ENCODE measurements at places on chromosomes 1 and 21. TPM values are rescaled to one million over a fixed set of nuclear protein-coding genes. Genes with fewer than 3 reads are reported as not detected.

RGS13 gene
- polyA plus RNA-seq = 4.3 TPM

VPS45 gene
- 32.1 TPM for polyA plus RNA-seq

COL11A1 gene
- polyA plus RNA-seq = not detected

NR0B2 gene
- 366 TPM for polyA plus RNA-seq

PIGV gene
- polyA plus RNA-seq = 3.4 TPM

ABCA4 gene
- 4.3 TPM for polyA plus RNA-seq

DNA sequence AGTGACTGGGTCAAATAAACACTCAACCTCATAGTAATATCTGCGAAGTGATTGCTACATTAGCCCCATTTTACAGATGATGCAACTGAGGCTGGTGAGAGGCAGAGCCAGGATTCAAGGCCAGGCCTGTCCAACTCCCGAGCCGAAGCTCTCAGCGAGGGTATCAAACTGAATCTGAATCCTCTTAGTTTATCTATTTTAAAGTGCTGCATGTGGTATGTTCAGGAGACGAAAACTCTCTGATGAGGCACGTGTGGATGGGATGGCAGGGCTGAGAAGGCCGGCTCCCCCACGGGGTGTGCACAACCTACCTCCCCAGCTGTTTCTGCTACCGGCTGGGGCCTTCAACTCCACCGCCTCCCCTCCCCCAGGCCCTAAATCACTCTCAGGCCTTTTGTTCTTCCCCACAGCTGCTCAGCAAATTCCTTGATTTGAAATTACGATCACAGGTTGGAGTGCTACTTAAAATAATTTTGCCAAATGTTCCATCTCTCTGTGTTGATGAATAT is 171.8 kb downstream of the TOMM20 start:
- H3K4me3 ChIP-seq = no peak overlapping the region
- H3K4me1 ChIP-seq = peaks cover 78% of the 10 kb centered on the region
- H3K36me3 ChIP-seq = no peaks in the 10 kb centered on the region
- no peak for DNase-seq
- peak overlapping the region; percentile 98 for H3K27ac ChIP-seq
- no peaks in the 10 kb centered on the region for H3K27me3 ChIP-seq

DNA sequence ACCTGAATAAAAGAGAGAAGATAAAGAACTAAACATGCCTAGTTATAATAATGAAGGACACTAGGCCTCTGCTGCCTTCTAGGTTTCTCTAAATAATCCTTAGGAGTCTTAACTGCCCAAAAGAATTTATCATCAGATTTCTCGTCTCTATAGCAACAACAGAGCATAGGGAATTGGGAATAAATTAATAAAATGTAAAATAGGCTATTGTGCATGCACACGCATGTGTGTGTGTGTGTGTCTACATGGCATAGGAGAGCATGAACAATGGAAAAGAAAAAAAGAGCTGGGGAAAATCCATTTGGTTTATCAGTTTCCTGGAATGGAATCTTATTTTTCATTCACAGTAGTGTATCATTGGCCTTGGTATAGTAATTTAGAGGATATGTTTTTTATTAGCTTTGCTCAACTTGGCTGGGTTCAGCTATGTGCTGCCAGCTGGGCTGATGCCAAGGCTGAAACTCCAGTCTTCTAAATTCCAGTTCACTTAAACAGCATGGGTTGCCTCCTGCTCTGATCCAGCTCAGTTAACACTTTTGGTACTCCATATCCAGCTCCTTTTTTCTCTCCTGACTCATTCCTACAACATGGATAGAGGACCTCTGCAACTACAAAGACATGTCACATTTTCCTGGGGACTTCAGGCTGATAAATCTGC is 80.6 kb upstream of the SLFNL1 start:
- DNase-seq = peak; percentile 38
- H3K36me3 ChIP-seq = no peaks in the 10 kb centered on the region
- no peak overlapping the region for H3K27ac ChIP-seq
- H3K27me3 ChIP-seq = no peaks in the 10 kb centered on the region
- no peaks in the 10 kb centered on the region for H3K4me1 ChIP-seq

DNA sequence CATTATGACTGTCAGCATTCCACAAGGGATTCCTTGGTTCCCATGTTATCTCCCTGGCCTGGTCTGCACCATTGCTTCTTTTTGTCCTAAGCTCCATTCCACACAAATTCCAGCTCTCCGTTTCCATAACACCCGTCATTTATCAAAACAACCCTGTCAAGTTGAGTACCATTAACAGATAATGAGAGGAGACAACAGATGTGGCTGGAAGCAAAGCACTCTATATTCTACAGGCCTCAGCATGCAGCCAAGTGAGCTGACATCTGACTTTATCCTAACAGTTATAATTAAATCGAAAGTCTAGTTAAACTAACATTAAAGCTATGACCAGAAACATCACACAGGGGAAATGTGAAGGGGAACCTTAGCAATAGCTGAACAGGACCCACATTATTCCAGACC is 110.4 kb downstream of the RERE start:
- H3K27me3 ChIP-seq = no peaks in the 10 kb centered on the region
- H3K27ac ChIP-seq = no peak overlapping the region
- DNase-seq = peak; percentile 54
- H3K4me1 ChIP-seq = no peaks in the 10 kb centered on the region
- no peaks in the 10 kb centered on the region for H3K36me3 ChIP-seq

- no peak overlapping the region for H3K4me3 ChIP-seq
- H3K36me3 ChIP-seq = no peaks in the 10 kb centered on the region
- DNase-seq = no peak
- H3K27ac ChIP-seq = no peak overlapping the region
These were observed 96.4 kb upstream of the RAB3GAP2 start for GRCh38 chr1:220368352-220369265.

DNA sequence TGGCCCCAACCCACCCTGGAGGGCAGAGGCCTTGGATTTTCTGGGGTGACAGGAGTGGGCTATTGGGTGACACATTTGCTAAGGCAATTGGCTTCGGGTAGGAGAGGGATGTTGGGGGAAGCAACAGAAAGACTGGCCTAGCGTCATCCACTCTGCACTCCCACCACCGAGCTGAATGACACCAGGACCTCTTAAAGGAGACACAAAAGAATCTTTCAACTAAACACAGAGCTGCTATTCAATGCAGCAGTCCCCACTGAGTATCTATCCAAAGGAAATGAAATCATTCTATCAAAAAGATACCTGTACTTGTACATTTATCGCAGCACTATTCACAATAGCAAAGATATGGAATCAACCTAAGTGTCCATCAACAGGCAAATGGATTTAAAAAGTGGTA is 6.2 kb downstream of the TFF2 start:
- H3K27me3 ChIP-seq = no peaks in the 10 kb centered on the region
- no peaks in the 10 kb centered on the region for H3K36me3 ChIP-seq
- no peak overlapping the region for H3K27ac ChIP-seq
- no peak for DNase-seq
- no peaks in the 10 kb centered on the region for H3K4me1 ChIP-seq

DNA sequence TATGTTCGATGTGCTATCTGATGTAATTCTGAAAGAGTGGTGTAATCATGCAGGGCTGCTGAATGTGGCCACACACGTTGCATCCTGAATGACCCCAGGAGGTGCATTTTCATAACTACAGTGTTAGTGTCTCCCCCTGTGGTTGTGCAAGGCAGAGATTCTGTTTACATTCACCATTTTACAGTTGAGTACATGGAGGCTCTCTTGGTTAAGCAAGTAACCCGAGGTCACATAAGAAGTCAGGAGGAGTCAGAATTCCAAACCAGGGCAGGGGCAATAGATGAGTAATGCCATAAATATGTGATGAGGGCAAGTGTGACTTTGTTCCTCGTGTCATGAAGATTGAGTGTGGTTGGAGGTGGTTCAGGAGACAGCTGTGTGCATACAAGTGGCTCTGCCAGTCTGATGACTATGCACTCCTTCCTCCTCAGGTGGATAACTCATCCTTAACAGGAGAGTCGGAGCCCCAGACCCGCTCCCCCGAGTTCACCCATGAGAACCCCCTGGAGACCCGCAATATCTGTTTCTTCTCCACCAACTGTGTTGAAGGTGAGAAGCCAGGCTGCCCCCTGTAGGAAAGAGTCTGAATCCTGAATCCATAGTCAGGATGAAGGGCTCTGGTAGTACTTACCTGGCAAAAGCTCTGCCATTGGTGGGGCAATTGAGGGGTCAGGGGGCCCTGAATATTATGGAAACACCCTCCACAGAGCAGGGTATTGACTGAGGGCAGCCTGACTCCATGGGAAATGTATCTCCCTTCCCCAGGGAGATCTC is 9.3 kb downstream of the ATP1A2 start:
- no peaks in the 10 kb centered on the region for H3K27me3 ChIP-seq
- no peak overlapping the region for H3K4me3 ChIP-seq
- no peak overlapping the region for H3K27ac ChIP-seq

- no peaks in the 10 kb centered on the region for H3K27me3 ChIP-seq
- H3K4me1 ChIP-seq = no peaks in the 10 kb centered on the region
- no peak overlapping the region for H3K4me3 ChIP-seq
These were observed 118.3 kb upstream of the SLC25A33 start for GRCh38 chr1:9420835-9421532.

- no peaks in the 10 kb centered on the region for H3K36me3 ChIP-seq
- no peaks in the 10 kb centered on the region for H3K27me3 ChIP-seq
- peaks cover 5% of the 10 kb centered on the region for H3K4me1 ChIP-seq
- H3K4me3 ChIP-seq = no peak overlapping the region
- DNase-seq = no peak
- no peak overlapping the region for H3K27ac ChIP-seq
These were observed 45.6 kb upstream of the CSF1 start for GRCh38 chr1:109864930-109865612.

DNA sequence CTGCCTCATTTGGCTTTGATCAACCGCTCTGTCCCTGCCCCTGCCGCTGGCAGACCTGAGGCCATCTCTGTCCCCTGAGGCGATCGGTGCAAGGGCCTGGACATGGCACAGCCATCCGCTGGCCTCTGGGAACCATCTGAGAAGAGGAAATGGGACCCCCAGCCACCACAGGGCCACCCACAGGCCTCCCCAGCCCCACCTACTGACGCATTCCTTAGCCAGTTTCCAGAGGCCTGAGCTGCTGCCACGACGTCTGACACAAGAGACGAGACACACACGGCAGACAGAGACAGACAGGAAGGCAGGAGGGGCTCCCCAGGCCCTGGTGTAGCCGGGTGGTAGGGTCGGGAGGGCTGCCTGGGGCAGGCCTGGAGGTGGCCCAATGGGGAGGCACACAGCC is 37.3 kb upstream of the EDN2 start:
- H3K27me3 ChIP-seq = no peaks in the 10 kb centered on the region
- no peak overlapping the region for H3K27ac ChIP-seq
- no peak for DNase-seq
- H3K4me1 ChIP-seq = peaks cover 2% of the 10 kb centered on the region

- no peaks in the 10 kb centered on the region for H3K4me1 ChIP-seq
- no peak overlapping the region for H3K4me3 ChIP-seq
- H3K27me3 ChIP-seq = peaks cover 5% of the 10 kb centered on the region
- no peak for DNase-seq
- H3K27ac ChIP-seq = no peak overlapping the region
These were observed 283.1 kb downstream of the SIPA1L2 start for GRCh38 chr1:232346844-232347243.

- H3K4me3 ChIP-seq = no peak overlapping the region
- no peaks in the 10 kb centered on the region for H3K4me1 ChIP-seq
- no peak for DNase-seq
- no peaks in the 10 kb centered on the region for H3K27me3 ChIP-seq
- no peak overlapping the region for H3K27ac ChIP-seq
These were observed 356.7 kb upstream of the TMPRSS15 start for GRCh38 chr21:18760247-18760646.

DNA sequence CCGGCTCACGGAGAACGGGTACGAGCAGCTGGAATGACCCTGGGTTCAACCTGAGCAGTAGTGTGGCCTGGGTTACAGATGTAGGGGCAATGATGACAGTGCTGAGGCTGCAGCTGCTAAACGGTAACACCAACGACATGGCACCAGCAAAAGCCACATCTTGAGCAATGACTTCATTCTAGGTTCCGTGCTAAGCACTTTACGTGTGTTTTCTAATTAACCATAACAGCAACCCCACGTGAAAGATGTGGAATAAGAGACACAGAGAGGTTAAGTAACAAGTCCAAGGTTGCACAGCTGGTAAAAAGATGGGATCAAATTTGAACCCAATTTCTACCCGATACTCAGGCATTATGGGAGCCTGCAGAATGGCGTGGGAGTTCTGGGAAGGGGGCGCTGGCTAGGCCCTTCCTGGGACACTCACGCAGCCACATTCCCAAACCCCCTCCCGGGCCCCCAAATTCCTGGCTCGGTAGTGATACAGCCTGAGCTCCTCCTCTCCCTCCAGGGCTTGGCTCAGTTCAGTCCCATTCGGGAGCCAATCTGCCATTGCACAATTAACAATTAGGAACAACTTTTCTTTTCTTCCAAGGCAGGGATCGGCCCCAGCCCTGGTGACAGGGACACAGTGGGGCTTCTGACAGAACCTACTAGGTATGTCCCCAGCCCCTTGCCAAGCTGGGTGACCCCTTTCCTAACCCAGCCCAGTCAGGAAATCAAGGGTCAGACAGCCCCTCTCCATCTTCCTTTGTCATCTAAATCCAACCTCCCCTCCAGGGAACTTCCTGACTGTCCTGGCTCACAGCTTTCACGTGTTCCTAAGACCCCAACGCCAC is 23.8 kb upstream of the ECE1 start:
- no peaks in the 10 kb centered on the region for H3K4me1 ChIP-seq
- no peak overlapping the region for H3K4me3 ChIP-seq
- H3K27me3 ChIP-seq = no peaks in the 10 kb centered on the region
- no peak for DNase-seq
- peak overlapping the region; percentile 28 for H3K27ac ChIP-seq

GRCh38 chr1:103146166-103146565 is 37.8 kb upstream of the COL11A1 start:
- H3K4me1 ChIP-seq = no peaks in the 10 kb centered on the region
- no peaks in the 10 kb centered on the region for H3K27me3 ChIP-seq
- no peak for DNase-seq
- no peak overlapping the region for H3K4me3 ChIP-seq
- H3K27ac ChIP-seq = no peak overlapping the region

DNA sequence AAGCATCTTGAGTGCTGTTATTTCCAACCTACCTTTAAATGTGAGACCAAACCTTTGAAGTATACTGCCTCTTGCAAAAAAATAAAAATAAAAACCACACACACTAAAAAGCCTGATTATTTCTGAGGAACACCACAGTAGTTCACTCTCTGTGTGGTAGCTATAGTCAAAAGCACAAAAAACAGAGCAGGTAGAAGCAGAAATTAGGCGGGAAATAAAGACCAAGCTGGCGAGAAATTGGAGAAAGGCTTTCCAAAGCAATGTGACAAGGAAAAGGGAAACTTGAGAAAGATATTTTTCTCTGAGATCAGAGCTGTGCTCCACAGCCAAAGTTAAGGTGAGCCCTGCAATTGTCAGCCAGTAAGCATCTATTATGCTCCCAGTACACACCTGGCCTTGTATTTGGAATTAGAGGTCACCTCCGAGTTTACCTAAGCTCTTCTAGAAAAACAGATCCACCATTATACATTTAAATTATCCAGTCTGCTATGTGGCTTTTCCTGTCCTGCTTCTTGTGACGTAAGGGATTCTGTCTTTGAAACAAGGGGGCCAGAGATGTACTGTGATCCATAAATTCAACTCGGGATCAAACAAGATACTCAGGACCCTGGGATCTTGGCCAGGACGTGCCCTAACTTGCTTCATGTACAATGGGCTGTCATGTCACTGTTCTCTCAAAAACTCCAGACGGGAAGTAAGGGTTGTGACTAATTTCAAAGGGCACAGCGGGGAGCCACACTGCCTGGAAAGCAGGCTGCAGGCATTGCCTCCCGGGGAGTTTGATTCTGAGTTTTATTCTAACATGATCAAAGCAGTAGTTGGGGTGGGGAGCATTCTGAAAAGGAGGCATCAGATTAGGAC is 39.8 kb upstream of the RAB4A start:
- H3K27ac ChIP-seq = no peak overlapping the region
- peaks cover 2% of the 10 kb centered on the region for H3K27me3 ChIP-seq
- no peaks in the 10 kb centered on the region for H3K4me1 ChIP-seq
- DNase-seq = no peak
- H3K36me3 ChIP-seq = no peaks in the 10 kb centered on the region

Measured in small intestine (tissue), 16 donors.